ENCODE measurements at places on chromosomes 6 and 20. TPM values are rescaled to one million over a fixed set of nuclear protein-coding genes. Genes with fewer than 3 reads are reported as not detected.

DNA sequence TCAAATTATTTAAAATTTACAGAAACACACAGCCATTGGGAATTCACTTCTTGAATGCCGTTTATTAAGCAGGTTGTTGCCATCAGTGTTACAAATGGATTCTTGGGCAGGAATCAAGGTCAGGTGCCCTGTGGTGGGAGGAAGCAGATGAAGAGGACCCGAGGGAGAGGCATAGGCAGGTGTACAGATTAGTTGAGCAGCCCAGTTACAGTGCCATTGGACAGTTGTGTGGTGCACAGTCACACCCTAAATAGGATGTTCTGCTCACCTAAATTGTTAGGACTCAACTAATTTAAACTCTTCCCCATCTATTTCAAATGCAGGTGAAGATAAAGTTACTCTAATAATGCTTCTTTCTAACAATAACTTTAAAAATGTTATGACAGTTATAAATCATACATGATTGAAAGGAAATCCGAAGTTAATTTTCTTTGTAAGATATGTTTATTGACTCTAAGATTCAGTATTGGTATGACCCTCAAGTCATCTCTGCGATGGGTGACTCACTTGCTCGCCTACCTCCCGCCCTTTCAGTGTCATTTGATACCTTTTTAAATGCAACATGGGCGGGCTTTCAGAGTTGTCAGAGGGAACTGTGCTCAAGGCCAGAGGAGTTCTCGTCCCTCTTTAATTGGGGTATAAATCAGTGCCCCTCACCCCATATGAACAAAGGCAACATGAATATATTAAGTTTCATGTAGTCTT, 35.1 kb downstream of the DSE start:
- H3K27ac ChIP-seq, result no peak overlapping the region
- no peaks in the 10 kb centered on the region for H3K36me3 ChIP-seq
- no peaks in the 10 kb centered on the region for H3K4me1 ChIP-seq
- DNase-seq, result no peak

The CSE1L gene
- 8.1 TPM for polyA plus RNA-seq

- no peak overlapping the region for H3K27ac ChIP-seq
- no peak overlapping the region for H3K4me3 ChIP-seq
- no peaks in the 10 kb centered on the region for H3K4me1 ChIP-seq
- H3K36me3 ChIP-seq, result peaks cover 4% of the 10 kb centered on the region
- no peak for DNase-seq
Observed at GRCh38 chr6:39669207-39669972, 55.8 kb downstream of the KIF6 start.

The NFATC2 gene
- polyA plus RNA-seq, result 101 TPM

The SENP6 gene
- 32.5 TPM for polyA plus RNA-seq

- peaks cover 3% of the 10 kb centered on the region for H3K27me3 ChIP-seq
- peak overlapping the region; percentile 76 for H3K27ac ChIP-seq
- no peaks in the 10 kb centered on the region for H3K36me3 ChIP-seq
- no peak for DNase-seq
- peak overlapping the region; percentile 93 for H3K4me3 ChIP-seq
Observed at GRCh38 chr20:59938696-59939051, 1.4 kb downstream of the PPP1R3D start.

DNA sequence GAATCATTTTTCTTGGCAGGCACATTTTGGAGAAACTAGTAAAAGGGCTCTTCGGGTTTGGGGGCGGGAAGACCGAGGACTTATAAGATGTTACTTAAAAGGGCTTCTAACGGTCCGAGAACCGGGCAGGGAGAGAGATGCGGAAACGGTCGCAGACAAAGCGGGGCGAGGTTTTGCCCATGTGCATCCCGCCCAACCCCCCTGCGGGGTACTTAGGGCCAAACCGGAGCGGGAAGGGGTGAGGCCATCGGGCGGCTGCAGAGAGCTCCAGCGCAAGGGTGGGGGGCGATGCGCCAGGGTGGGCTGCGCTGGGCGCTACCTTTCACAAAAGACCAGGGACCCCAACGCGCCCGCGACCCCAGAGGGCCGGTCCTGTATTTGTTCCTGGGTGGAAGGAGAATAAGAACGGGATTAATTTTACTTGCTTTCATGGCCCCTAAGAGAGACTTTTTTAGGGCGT, 616 bp downstream of the TUBB start:
- H3K4me1 ChIP-seq, result peaks cover 63% of the 10 kb centered on the region
- DNase-seq, result peak; percentile 63

- H3K36me3 ChIP-seq, result peaks cover 4% of the 10 kb centered on the region
- no peak overlapping the region for H3K4me3 ChIP-seq
- peaks cover 9% of the 10 kb centered on the region for H3K4me1 ChIP-seq
- peaks cover 6% of the 10 kb centered on the region for H3K27me3 ChIP-seq
- H3K27ac ChIP-seq, result no peak overlapping the region
- DNase-seq, result no peak
Observed at GRCh38 chr6:87914637-87915395, 132.8 kb upstream of the SPACA1 start.

The NKX2-2 gene
- not detected for polyA plus RNA-seq

DNA sequence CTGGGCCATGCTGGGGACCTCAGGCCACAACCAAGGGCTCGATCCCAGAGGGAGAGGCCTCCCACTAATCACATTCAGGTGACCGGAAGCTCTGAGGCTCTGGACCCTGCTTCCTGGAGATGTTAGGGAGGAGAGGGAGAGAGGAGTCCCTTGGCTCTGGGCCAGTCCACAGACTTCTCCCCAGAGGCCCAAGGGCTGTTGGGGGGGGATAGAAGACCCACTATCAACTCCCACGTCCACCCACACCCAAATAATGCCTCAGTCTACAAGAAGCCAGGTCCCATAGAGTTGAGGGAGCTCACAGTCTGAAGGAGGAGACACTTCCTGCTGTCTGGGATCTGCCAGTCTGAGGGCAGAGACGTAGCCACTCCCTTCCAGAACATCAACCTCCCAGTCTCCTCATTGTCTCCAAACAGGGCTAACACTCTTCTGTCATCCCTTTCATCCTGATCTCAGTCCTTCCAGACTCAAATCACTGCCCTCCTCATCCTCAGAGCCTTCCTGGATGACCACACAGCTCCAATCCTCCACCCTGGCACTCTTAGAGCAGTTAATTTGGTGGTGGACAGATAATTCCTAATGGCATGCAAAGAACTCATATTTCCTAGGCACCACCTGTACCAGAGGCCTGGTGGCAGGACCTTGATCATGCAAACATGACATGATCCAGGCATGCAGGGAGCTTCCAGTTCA, 69.9 kb downstream of the MRPL14 start:
- H3K4me1 ChIP-seq, result peaks cover 18% of the 10 kb centered on the region
- peak overlapping the region; percentile 36 for H3K27ac ChIP-seq
- H3K4me3 ChIP-seq, result no peak overlapping the region
- DNase-seq, result no peak

- H3K36me3 ChIP-seq, result peaks cover 41% of the 10 kb centered on the region
- no peaks in the 10 kb centered on the region for H3K27me3 ChIP-seq
- DNase-seq, result no peak
- no peak overlapping the region for H3K4me3 ChIP-seq
- no peaks in the 10 kb centered on the region for H3K4me1 ChIP-seq
Observed at GRCh38 chr6:121222656-121223055, 111.6 kb downstream of the TBC1D32 start.

DNA sequence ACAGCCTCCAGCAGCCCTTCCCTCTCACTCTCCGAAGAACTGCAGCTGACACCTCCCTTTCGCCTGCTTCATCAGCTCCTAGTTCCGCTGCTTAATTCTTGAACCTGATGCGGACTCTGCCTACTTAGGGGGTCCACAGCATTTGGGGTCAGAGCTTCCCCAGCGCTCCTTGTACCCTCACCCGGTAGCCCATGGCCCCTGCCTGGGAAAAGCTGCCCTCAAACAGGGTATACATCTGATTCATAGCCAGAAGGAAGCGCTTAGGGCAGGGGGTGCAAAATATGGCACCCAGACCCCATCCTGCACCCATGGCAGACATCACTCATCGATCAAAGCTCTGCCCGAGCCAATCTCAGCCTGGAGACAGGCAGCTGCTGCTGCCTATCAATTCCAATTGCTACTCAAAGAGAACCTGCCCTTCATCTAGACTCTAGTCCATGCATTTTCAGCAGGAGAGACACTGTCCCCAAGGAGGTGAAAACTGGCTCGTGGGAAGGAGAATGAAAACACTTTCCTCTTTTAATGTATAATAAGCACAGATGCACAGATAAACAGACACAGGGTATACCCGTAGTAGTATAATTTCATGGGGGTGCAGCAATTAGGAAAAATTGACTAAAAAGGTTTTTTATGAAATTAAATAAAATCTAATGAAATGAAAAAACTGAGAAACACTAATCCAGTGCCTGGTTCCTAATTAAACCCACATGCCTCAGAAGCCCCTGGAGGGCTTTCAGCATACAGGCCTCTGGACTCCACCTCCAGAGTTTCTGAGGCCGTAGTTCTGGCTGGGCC, 194.8 kb downstream of the PREX1 start:
- H3K4me1 ChIP-seq, result peaks cover 34% of the 10 kb centered on the region
- no peak overlapping the region for H3K27ac ChIP-seq
- H3K27me3 ChIP-seq, result peaks cover 37% of the 10 kb centered on the region
- H3K4me3 ChIP-seq, result no peak overlapping the region
- DNase-seq, result no peak

DNA sequence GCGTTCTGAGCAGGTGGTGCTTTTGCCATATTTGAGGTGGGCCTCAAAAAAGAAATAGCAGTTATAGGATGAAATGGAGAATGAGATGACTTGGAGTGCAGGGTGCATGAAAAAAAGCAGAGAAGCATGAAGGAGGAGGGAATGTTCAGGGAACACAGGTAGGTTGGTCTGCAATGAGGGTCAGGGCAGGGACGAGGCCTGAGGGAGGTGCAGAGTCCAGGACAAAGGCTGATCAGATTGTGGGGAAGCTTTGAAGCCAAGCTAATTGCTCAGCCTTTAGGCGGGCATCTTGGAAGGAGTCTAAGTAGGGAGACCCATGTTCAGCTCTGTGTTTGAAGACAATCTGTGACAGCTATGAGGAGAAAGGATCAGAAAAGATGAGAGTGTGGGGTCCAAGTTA, 12.0 kb downstream of the TRAM2 start:
- H3K36me3 ChIP-seq, result no peaks in the 10 kb centered on the region
- H3K27me3 ChIP-seq, result peaks cover 3% of the 10 kb centered on the region
- H3K27ac ChIP-seq, result no peak overlapping the region
- no peak overlapping the region for H3K4me3 ChIP-seq
- no peak for DNase-seq
- peaks cover 61% of the 10 kb centered on the region for H3K4me1 ChIP-seq

DNA sequence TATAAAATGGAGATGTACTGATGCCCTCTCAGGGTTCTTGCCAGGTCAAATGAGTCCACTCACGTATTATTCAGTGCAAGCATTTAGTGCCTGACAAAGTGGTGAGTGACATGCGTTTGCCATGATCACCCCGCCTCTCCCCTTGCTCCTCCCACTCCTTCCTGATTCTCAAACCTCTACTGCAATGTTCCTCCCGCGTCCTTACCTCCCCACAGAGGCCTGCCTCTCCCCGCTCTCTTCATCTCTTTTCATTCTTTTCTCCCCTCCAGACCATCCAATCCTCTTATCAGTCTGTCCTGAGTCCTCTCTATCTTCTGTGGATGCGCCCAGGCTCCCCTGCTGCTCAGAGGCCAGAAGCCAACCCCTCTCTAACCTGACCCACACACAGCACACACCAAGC, 40.7 kb downstream of the KCNK5 start:
- H3K4me1 ChIP-seq, result no peaks in the 10 kb centered on the region
- H3K27me3 ChIP-seq, result peaks cover 5% of the 10 kb centered on the region
- DNase-seq, result no peak

DNA sequence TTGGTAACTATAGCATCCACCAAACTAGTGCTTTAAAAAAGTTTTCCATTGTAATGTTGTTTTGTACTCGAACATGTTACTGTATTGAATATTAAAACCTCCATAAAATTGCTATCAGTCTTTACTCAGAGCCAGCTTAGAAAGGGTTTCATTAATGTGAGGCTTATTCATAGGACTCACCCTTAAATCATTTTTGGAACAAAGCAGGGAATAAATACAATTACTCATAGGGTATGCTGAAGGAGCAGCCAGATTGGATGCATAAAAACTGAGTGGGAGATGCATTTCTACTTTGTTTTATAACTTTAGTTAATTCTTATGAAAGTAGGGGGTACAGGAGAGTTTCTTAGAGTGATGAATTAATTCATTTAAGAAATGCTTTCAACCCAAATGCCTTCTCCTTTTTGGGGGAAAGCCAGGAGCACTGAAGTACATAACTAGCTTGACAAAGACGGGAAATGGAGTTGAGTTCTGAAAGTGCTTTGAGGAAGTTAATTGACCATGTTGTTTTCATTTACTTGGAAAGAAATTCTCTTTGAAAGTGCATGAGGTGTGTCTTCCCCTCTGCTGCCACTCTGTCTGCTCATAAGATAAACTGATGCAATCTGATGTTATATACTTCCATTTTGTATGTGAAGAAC, 90.3 kb downstream of the RNF144B start:
- H3K27ac ChIP-seq, result no peak overlapping the region
- H3K4me1 ChIP-seq, result no peaks in the 10 kb centered on the region
- no peaks in the 10 kb centered on the region for H3K36me3 ChIP-seq

The MLIP gene
- polyA plus RNA-seq, result not detected

- no peaks in the 10 kb centered on the region for H3K36me3 ChIP-seq
- H3K4me1 ChIP-seq, result peaks cover 1% of the 10 kb centered on the region
Observed at GRCh38 chr20:19120569-19120968, 91.9 kb upstream of the SLC24A3 start.

DNA sequence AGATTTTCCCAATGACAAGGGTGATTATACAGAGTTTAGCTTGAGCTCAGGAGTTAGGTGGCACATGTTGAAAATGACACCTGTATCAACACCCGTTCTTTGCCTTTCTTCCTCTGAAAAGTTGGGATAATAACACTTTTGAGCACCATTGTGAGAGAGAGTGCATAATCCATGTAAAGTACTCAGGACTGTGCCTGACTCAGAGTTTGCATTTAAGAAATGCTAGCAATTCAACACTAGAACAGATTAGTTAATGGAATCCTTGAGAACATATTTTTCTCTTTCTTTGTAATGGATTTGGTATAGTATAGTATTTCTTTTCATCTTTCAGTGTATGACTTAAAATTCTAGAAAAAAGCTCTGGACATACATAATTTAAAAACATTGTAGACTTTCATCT, 449.2 kb downstream of the GJA1 start:
- H3K27me3 ChIP-seq, result no peaks in the 10 kb centered on the region
- no peaks in the 10 kb centered on the region for H3K4me1 ChIP-seq
- H3K4me3 ChIP-seq, result no peak overlapping the region
- H3K36me3 ChIP-seq, result no peaks in the 10 kb centered on the region
- DNase-seq, result no peak
- no peak overlapping the region for H3K27ac ChIP-seq

The REM1 gene
- polyA plus RNA-seq, result not detected

GRCh38 chr6:112396221-112396620, 49.1 kb downstream of the RFPL4B start:
- DNase-seq, result no peak
- no peaks in the 10 kb centered on the region for H3K4me1 ChIP-seq
- H3K27ac ChIP-seq, result no peak overlapping the region
- no peak overlapping the region for H3K4me3 ChIP-seq

GRCh38 chr6:19159089-19159488, 678.1 kb upstream of the ID4 start:
- no peaks in the 10 kb centered on the region for H3K36me3 ChIP-seq
- H3K4me1 ChIP-seq, result no peaks in the 10 kb centered on the region
- no peak for DNase-seq
- no peak overlapping the region for H3K27ac ChIP-seq
- H3K4me3 ChIP-seq, result no peak overlapping the region
- no peaks in the 10 kb centered on the region for H3K27me3 ChIP-seq

All from immature natural killer cell (primary cell).